AG08396 (cell line): ENCODE measurements at places on chromosomes 13 and 19.

DNA sequence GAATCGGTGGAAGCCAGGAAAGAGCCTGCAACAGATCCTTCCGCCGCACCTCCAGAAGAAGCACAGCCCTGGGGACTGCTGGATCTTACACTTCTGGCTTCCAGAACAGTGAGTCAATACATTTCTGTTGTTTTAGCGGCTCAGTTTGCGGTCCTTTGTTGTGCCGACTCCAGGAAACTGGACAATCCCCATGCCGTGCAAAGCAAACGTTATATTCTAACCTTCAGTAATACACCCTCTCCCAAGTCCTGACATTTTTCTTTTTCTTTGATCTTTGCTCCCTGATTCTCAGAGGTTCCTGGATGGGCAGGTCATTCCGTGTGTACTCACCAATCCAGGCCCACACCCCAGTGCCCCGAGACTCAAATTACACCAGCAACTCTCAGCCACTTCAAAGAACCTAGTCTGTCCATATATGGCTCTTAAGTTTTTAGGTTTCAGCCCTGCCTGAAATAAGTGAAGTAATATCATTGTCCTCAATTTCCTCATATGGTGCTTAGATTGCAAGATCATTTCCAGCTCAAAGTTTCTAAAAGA lies 387.1 kb upstream of the SGCG start:
- no peak for DNase-seq

- no peak for DNase-seq
Measured at GRCh38 chr13:50671497-50671850, 172.0 kb downstream of the DLEU7 start.

- no peak for DNase-seq
Measured at GRCh38 chr13:111295886-111296285, 24.6 kb upstream of the TEX29 start.

- DNase-seq, result no peak
Measured at GRCh38 chr13:32114284-32114950, 82.8 kb downstream of the FRY start.

- DNase-seq, result peak; percentile 15
Measured at GRCh38 chr13:50914848-50915247, 5.3 kb downstream of the RNASEH2B start.

GRCh38 chr19:41939861-41940730 lies 11.8 kb upstream of the ERFL start:
- no peak for DNase-seq

GRCh38 chr19:1523412-1524286 lies at the start of gene PLK5:
Gene PLK5 (plus strand): TSS chr19:1524077. CDS start chr19:1526997, 2,920 bp downstream.
- no peak for DNase-seq

GRCh38 chr13:50951366-50951765 lies 41.8 kb downstream of the RNASEH2B start:
- DNase-seq, result no peak

DNA sequence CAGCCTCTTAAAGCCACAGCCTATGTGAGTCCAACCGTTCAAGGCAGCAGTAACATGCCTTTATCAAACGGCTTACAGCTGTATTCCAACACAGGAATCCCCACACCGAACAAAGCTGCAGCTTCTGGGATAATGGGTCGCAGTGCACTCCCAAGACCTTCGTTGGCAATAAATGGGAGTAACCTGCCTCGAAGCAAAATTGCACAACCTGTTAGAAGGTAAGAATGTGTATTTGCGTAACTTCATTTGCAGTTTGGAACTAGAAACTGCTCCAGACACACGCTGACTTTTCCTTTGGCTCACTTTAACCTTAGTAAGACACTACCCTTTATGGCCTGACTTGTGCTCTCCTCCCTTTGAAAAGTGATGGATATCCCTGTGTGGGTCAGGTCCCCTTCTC lies 63.4 kb downstream of the SLAIN1 start:
- DNase-seq, result no peak

- DNase-seq, result no peak
Measured at GRCh38 chr13:75798353-75799255, 162.5 kb downstream of the LMO7 start.

- peak; percentile 94 for DNase-seq
Measured at GRCh38 chr19:55580628-55581144, at the start of gene ZNF579. Gene ZNF579 (minus strand): TSS chr19:55580848. CDS start chr19:55579639, 1,209 bp downstream.

DNA sequence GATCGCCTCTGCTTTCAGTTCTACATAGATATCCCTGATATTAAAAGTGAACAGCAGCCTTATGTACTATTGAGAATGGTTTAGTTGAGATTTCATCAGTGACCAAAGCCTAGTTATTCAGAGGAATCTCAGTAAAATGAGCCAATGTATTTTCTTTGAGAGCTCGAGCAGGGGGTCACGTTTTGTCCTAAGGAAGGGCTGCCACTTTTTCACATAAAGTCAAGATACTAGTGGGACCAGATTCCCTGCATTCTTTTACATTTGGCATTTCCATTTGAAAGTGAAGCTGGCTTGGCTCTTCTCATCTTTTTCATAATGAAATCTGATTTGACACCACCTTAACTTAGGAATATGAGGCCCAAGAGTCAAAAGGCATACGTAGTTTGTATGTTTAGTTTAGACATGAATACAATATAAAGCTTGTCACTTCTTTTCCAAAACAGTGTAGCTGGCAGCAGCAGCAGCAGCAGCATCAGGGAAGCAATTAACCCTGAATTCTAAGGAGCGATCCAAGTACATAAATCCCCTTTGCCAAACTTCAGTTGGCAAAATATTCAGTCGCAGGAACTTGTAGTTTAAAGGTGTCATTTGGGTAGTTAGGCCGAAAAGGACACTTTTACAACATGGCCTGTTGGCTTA lies 1752.2 kb upstream of the PCDH20 start:
- DNase-seq, result no peak

GRCh38 chr13:20124303-20124702 lies 36.5 kb downstream of the GJA3 start:
- no peak for DNase-seq

- DNase-seq, result no peak
Measured at GRCh38 chr19:29700498-29700897, 14.6 kb downstream of the C19orf12 start.

- peak; percentile 92 for DNase-seq
Measured at GRCh38 chr13:113820813-113821651, 42.8 kb downstream of the GAS6 start.

GRCh38 chr19:4069331-4069959 lies 2.7 kb upstream of the ZBTB7A start:
- DNase-seq, result no peak

GRCh38 chr19:497491-497868 lies 1.2 kb downstream of the MADCAM1 start:
- no peak for DNase-seq

DNA sequence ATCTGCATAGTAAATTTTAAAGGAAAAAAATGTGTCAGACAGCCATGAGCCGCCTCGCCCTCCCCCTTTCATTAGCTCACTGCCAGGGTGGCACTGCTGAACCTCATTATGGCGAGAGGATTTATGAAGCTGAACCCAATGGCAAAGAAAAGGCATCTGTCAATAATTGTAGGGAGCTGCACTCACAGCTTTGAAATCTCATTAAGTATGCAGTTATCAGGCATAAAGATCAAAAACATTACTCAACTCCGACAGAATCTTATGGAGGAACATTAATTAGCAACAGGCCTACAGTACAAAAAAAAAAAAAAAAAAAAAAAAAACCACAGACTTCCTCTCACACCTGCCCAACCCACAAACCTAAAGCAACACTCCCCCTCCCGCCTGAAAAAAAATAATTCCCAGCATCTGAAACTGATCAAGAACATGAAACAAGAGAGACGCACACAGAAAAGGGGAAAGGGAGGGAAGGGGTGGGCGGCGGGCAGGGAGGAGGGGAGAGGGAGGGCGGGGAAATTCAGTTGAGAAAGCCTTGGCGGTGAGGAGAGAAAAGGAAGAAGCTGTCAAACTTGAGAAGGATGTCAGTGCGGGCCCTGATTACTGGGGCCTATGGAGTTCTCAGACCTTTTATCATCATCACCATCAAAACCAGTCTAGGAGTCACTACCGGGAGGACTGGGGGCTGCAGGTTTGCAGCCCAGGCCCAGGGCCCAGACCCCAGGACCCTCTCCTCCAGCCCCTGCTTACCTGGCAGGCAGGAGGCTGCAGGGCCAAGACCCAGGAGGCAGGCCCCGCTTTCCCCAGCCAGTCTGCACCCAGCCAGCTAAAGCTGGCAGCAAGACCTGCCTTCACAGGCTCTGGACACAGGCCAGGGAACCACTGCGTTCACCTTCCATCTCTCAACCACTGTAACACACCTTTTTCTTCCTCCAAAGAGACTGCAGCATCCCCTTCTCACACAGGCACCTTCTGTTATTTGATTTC lies 8.9 kb downstream of the TSHZ3 start:
- peak; percentile 41 for DNase-seq

DNA sequence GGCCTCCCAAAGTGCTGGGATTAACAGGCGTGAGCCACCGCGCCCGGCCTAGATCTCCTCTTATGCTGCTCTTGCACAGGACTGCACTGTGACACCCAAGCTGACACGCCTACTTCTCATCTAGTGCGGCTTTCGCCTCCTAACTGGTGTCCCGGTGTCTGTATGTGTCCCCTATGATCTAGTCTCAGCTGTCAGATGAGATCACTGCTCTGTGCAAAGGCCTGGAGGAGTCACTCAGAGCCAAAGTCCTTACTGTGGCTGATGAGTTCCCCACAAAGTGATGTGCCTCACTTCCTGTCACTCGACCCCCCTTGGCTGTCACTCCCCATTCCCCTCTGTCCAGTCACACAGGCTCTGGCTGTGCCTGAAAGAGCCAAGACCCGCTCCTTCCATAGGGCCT lies 2.5 kb downstream of the ZNF556 start:
- no peak for DNase-seq

GRCh38 chr13:35690581-35691207 lies 214.2 kb upstream of the MAB21L1 start:
- no peak for DNase-seq

DNA sequence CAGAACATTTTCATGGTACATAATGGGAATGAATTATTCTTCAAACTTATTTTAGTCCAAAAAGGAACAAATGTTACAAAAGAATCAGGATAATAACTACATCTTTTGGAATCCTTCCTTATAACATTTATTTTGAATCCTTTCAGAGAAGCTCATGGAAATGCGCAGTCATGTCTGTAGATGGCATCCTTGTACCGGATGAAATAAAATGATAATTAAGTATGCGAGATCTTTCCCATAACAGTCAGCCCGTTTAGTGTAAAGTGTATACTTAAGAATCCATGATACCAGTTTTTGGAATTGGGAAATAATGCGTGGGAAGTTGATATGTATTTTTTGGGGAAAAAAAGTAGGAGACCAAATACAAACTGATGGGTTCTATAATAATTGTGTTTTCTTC lies 418.8 kb downstream of the GPC5 start:
- no peak for DNase-seq
